Mucosa of gallbladder (tissue), 1 donor: ENCODE measurements at places on chromosomes 1 and 21. TPM values are rescaled to one million over a fixed set of nuclear protein-coding genes. Genes with fewer than 3 reads are reported as not detected.

MCOLN3 gene
- 2.8 TPM for total RNA-seq

DNA sequence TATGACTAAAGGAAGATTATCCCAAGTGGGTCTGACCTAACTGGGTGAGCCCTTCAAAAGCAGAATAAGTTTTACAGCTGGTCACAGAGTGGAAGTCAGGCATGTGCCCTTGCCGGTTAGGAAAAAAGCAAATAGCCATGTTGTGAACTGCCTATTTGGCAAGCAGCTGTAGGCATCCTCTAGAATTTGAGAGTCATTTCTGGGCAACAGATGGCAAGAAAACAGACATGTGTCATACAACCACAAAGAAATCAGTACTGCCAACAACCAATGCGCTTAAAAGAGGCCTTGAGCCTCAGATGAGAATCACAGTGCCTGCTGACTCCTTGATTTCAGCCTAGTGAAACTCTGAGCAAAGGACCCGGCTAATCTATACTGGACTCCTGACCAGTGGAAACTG lies 26.8 kb downstream of the LRRC53 start:
- DNase-seq = no peak

KIAA1614 gene
- total RNA-seq = 7.7 TPM

GRCh38 chr1:60502506-60502905 lies 428.9 kb upstream of the C1orf87 start:
- no peak for DNase-seq

DNA sequence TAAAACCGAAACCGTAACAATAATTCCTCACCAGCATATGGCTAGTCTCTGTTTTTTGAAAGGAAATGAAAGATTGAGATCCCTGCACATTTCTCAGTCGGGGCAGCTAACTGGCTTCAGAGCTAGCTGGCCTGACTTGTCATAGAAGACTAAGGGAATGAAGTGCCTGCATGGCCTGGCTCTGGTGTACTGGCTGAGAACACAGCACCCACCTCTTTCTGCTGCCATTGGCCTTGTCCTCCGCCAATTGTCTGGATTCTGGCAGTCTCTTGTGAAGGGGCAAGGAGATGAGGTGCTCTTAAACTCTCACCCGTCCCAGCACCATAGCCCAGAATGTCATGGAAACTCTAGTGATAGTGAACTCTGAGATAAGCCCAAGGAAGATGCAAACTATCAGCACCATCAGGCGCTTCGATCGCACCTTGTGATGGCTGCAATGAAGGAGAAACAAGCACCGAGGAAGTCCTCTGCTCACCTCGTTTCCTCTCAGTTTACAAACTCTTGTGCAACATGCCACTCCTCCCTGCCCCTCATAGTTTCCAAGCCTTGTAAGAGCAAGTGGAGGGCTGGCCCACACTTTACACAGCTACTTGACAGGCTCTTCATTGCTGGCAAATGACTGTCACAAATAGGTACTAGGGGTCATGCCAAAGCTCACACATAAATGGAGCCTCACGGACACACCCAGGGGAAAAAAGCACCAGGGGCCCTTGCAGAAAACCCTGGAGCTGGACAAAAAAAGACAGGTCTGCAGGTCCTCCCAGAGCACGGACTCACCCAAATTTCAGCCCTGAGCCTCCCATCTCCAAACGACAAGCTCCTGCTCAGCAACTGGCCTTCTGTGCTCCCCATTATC lies 16.4 kb downstream of the INPP5B start:
- DNase-seq = no peak

DNA sequence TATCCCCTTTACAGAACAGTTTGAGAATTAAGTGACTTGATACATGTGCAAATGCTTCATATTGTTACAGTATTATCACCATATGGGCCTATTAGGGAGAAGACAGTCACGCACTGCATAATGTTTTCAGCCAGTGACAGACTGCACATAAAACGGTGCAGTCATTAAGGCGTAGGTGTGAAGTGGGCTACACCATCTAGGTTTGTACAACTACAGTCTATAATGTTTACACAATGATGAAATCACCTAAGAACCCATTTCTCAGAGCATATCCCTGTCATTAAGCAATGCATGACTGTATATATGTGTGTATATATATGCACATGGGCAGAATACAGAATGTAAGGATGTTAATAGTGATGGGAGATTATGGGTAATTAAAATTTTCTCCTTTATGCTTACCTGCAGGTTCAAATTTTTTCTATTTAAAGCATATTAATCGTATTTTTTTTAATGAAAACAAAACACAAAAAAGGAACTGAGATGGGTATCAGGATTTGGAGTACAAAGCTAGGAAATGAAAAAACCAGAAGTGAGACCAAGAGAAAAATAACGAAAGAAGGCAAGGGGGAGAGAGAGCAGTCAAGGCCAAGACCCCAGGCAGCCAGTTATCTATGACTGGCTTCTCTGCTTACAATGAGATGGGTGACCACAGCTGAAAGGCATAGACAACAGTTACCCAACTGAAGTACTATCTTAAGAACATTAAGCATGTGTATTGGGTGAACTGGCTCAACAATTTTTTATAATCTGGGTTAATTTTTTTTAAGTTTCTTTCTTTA lies 122.9 kb upstream of the DAB1 start:
- DNase-seq = no peak
